ENCODE measurements at places on chromosomes 2 and 18. TPM values are rescaled to one million over a fixed set of nuclear protein-coding genes. Genes with fewer than 3 reads are reported as not detected.

ALMS1 gene
- 45.2 TPM for polyA plus RNA-seq

LRRC30 gene
- 0.40 TPM for polyA plus RNA-seq

GRCh38 chr2:57973621-57974186 lies 72.9 kb upstream of the VRK2 start:
- no peak for DNase-seq

DNA sequence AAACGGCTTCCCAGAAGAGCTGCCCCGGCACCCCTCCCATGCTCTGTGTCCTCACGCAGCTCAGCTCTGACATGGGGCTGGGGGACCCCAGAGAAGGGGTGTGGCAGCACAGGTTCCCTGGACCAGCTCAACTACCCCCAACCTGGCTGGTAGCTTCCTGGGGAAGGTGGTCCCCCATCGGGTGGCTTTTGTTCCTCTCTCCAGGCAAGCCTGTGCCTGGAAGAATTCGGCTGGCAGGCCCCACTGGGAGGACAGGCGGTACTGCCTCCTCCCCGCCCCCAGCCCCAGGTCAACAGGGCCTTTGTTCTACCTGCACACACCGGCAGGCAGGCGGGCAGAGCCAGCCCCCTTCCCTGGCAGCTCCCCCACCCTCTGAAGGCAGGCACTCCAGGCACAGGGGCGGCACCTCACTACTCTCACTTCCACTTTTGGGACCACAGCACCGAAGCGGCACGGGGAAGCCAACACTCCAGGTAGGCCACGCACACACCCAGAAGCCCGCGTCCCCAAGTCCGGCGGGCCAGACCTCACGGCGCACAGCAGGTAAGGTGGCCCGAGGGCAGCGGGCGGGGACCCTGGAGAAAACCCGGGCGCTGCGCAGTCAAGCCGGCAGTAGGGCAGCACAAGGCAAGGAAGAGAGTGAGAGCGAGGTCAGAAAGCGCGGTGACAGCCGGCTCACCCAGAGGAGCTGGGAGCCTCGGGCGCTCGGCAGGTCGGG lies 1.3 kb downstream of the HS6ST1 start:
- DNase-seq: no peak

DNA sequence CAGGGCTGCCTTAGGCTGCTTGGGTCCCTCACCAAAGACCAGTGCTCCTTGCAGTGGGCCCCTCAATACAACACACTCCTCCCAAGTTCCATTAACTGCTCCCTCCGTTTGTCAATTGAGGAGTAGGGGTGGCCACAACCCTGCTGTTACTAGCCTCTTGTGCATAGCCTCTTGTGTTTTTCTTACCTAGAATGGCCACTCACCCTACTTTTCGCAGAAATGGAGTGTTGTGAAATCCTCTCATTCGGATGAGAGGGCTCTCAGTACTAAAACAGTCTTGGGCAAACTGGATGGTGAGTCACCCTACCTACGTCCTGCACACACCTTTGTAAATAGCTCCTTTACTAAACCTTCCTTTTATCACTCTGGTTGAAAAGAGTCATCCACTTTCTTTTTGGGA lies 253.9 kb downstream of the OSR1 start:
- DNase-seq: no peak

EGR4 gene
- not detected for polyA plus RNA-seq

DNA sequence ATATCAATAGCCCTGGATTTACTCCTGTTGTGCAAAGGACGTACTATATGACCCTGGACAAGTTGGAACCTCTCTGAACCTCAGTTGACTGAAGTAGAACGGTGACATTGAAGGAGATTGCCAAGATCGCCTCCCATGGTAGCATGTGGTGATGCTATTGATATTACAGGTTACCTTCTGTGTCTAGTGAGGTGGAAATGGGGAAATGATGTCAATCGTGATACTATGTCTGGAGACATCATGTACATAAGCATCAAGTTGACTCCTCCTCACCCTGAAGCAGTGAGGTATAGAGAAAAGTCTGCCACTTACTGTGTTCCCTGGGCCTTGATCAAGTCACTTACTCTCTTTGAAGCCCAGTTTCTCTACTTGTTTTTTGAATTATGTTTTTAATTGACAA lies 93.9 kb downstream of the KLF7 start:
- no peak for DNase-seq

MERTK gene
- 22.9 TPM for polyA plus RNA-seq
